ENCODE measurements at places on chromosomes 13 and 19.

- DNase-seq, result peak; percentile 59
These were observed 27.2 kb downstream of the COMP start for GRCh38 chr19:18763674-18764590.

DNA sequence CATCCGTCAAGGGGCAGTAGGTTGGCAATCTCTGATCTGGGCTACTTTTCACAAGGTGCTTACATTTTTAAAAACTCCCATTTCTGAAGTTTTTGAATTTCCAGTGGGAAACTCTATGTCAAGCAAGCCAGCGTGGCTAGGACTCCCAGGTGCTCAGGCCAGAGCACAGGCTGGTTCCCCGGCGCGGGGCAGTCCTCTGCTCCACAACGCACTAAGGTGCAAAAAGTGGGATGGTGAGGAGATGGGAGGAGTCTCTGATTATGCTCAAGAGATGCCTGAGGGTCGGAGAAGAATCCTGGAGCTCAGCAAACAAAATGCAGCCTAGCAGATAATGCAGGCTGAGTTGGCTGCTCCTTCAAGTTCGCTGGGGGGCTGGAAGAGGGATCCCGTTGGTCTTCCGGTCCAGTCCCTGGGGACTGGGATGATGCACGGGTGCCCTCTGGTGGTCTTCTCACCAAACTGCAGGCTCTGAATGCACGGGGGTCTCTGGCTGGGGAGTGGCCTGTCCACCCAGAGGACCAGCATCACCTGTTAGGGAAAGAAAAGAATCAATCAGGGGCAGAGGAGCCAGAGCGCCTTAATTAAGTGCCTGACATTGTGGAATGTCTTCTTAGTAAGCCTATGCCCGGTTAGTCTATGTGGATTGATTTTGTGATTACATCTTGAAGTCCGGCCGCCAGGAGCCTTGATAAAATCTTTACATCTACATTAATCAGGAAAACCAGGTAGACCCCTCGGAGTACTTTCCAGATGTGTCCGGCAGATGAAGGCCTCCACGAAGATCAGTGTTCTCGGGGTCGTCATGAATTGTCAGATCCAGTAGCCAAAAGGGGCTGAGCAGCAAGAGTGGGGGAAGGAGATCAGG lies 244.4 kb upstream of the MAB21L1 start:
- peak; percentile 69 for DNase-seq

GRCh38 chr13:97577026-97577425 lies 143.1 kb downstream of the RAP2A start:
- DNase-seq, result no peak

- no peak for DNase-seq
These were observed 15.7 kb upstream of the SCEL start for GRCh38 chr13:77519808-77520207.
